CD4-positive, alpha-beta T cell treated with Interleukin-15 for 1 hour (primary cell): ENCODE measurements at places on chromosomes 4 and X.

DNA sequence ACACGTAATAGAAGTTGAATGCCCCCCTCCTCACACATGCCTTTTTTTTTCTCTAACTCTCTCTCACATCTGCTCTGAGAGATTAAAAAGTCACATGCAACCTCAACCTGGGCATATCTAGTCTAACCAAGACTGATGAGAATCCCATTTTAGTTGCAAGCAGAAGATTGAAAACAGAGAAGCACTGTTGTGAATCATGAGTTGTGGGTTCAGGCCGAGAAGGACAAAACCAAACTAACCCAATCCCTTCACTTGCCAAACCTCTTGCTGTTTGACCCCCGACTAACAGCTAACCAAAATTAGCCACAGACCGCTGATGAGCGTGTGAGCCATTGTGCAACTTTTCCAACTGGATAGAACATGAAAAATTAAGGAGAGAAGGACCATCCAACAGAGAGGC, 31.8 kb downstream of the CXCL1 start:
- no peak for DNase-seq

- no peak for DNase-seq
These were observed 37.1 kb upstream of the MSANTD1 start for GRCh38 chr4:3211866-3212265.

- DNase-seq: no peak
These were observed 83.8 kb downstream of the FHDC1 start for GRCh38 chr4:153019906-153020305.

GRCh38 chr4:3257103-3257555, 8.2 kb downstream of the MSANTD1 start:
- no peak for DNase-seq

- no peak for DNase-seq
These were observed 8.2 kb downstream of the BMP2K start for GRCh38 chr4:78784236-78784865.

GRCh38 chr4:26152056-26152455, 168.8 kb upstream of the RBPJ start:
- DNase-seq: no peak

- DNase-seq: no peak
These were observed 9.5 kb downstream of the GSX2 start for GRCh38 chr4:54109241-54110018.

DNA sequence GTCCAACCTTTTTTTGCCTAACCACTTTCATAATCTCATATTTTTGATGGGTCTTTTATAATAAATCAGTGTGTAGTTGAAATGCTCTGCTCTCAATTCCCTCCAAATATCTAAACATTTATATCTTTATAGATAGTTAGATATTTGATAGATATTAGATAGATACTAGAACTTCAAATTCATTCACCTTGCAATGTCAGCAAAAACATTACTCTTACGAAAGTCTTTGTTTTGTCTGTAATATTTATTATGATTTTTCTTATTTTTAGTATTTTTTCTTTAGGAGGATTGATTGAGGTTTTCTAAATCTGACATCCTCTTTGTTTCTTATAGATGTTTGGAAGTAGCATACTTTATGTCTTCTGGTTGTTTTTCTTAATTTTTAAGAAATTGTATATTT, 2563.6 kb downstream of the PCDH7 start:
- DNase-seq: no peak

DNA sequence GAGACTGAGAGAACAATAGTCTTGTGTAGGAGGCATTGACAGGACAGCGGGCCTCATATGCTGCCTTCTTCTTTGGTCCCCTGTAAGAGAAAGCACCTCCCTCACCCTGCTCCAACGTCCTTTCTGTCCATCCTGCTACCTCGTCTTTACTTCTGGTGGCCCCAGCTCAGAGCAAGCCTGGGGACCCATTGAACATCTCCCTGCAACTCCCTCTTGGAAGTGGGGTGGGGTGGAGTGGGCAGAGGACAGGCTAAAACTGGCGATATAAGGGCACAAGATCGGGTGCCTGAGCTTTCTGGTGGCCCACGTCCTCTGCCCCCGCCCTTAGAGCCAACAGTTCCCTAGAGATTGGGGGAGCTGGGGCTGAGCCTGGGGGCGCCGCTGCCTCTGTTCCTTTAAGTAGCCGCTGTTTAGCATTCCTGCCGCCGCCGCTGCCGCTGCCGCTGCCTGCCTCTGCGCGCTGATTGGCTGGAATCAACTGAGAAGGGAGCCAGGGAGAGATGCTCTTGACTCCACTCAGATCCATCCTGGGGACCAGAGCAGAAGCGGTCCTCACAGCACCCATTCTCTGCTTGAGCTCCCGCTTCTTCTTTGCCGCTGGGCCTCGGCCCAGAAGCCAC, at the start of gene DLG3:
DLG3 (plus strand) TSS at position 510 of the 620 bp plus-strand sequence. CDS start 367 bp downstream, outside the sequence.
- peak; percentile 45 for DNase-seq

- no peak for DNase-seq
These were observed 136.6 kb downstream of the PDGFRA start for GRCh38 chr4:54365691-54366090.

DNA sequence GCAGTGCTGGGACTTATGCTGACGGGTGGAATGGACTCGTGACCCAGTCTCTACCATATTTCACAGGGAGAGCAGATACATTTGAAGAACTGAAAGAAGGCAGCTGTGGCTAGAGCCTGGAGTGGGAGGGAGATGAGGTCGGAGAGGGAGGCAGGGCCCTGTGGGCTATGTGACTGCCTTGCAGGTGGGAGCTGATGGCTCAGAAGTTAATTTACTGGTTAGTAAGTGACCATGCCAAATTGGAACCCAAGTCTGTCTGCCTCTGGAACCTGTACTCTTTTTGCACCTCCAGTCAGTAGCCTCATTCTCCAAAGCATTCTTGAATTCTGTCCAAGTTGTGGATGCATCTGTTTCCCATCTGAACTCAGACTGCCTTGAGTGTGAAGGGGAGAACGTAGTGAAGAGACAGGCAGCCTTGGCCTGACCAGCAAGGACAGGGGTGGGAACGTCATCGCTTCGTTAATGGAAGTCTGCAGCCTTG, 92.3 kb downstream of the REPS2 start:
- DNase-seq: no peak

DNA sequence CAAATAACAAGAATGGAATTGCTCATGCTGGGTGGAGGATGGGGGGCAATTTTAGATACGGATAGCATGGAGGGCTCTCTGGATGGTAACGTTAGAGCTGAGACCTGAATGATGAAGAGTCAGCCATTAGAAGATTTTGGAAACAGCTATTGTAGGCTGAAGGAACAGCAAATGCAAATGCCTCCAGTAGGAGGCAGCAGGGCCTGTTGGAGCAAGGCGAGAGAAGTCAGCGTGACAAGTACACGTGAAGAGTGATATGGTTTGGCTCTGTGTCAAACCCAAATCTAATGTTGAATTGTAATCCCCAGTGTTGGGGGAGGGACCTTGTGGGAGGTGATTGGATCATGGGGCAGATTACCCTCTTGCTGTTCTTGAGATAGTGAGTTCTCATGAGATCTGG, 59.3 kb upstream of the SOD3 start:
- no peak for DNase-seq

DNA sequence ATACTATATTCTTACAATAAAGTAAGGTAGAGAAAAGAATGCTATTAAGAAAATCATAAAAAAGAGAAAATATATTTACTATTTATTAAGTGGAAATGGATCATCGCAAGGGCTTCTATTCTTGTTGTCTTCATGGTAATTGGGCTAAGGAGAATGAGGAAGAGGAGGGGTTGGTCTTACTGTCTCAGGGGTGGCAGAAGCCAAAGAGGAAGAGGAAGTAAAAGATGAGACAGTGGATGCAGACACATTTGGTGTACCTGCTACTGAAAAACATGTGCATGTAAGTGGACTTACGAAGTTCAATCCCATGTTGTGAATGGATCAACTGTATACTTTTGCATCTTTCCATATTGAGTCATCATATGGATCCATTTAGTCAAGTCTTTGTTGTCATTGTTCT, 1502.1 kb upstream of the ADGRL3 start:
- DNase-seq: no peak

- peak; percentile 33 for DNase-seq
These were observed 21.8 kb upstream of the JAKMIP1 start for GRCh38 chr4:6221851-6222760.

DNA sequence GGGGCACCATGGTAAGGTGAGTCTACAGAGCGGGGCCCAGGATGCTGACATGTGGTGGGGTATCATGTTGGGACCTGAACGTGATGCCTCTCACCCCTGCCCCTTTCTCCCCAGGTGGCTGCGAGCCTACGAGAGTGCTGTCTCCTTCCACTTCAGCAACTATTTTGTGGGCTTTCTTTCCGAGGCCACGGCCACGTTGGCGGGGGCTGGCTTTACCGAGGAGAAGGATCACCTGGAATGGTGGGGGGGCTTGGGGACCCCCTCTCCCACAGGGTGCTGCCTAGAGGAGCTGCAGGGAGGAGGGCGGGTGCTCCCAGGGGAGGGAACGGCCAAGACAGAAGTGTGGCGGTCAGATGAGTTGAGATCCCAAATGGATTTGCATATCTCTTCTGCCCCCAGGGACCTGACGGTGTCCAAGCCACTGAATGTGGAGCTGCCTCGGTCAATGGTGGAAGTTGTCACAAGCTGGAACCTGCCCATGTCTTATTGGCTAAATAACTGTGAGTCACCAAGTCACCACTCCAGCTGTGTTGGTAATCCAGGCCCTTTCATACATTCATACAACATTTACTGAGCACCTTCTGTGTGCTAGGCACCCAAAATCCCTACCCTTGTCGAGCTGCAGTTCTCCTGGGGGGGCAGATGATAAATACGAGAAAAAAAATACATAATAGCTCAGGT, 5.5 kb downstream of the PORCN start:
- DNase-seq: no peak

- no peak for DNase-seq
These were observed 61.1 kb upstream of the MTM1 start for GRCh38 chrX:150507251-150507856.

DNA sequence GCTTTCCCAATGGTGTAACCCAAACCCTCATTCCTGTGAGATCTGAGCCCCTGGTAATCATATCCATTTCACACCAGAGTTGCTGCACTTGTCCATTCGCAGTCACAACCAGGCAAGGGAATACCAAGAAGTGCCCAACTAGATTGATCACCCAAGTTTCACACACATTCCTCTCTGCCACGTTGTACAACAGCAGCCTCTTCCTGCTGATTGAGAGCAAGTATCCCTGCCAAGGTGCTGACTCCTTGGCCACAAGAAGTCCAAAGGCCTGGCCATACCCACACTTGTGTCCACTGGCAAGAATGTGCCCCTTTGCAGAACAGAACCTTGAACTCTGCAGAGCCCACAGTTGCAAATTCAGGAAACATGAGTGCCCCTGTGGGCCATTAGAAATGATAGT, 6.5 kb upstream of the ACOT9 start:
- no peak for DNase-seq

DNA sequence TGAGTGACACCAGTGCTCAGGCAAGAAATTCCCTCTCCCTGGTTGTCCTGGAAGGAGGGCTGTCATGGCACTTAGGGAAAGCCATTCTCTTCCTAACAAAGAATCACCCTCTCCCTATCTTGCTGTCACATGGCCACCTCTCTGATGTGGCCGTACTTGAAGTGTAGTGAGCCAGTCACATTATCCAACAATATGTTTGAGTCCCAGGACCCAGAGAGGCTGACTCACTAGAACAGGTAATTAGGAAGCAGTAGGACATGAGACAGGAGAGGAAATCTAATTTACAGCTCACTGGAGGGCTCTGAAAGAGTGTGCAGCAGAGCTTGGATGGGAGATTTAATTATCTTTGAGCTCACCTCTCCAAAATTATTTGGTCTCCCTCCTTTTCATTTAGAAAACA, 299.1 kb downstream of the ARHGAP24 start:
- no peak for DNase-seq

DNA sequence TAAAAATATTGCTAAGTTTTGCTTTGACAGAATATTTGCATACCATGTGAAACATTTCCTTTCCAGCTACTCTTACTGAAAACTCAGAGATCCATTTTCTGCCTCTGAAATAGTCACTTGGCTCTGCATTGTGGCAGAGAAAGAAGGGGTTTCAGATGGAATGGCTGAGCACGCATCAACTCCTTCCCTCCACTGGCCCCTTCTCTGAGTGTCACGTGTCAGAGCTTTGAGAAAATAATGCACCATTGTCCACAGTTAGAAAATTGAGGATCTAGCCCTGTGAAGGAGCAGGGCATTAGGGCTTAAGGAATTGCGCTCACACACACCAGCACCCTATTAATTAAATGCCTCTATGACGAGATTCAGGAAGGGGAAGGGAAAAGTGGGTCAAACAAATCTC, 78.8 kb upstream of the FAT4 start:
- no peak for DNase-seq

DNA sequence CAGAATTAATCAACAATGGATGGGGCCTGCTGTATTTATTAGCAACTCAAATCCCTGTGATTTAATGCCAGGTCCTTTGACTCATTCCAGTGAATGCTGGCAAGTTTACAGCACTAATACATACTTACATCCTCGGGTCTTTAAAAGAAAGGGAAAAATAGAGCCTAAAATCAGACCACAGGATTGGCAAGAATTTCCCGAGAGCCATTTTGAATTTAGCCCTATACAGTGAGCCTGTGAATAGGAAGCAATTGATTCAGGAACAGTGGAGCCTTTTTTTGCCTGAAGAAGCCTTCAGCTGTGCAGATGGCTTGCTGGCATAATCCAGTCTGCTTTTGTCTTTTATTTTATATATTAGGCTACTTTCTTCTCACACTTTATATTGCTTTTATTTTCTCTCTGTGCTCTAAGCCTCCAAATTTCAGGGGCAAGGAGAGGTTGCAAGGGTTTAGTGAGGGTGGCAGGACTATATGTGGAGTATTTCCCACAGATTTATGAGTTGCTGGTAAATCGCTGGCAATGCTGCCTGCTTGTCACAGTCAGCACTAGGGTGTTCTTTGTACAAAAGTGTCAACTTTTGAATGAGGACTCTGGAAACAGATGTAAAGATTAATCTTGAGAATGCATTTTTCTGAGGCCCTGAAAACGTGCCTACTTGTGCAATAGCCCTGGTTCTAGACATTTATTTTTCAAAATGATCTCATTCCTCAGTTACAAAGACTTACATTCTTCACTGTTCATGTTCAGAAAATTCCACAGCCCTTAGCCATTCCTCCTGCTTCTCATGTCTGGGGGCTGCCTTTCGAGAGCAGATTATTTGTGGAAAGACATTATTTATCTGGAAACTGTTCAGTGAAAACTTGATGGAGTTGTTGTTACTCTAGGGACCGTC, 303.5 kb downstream of the SPRY1 start:
- no peak for DNase-seq

DNA sequence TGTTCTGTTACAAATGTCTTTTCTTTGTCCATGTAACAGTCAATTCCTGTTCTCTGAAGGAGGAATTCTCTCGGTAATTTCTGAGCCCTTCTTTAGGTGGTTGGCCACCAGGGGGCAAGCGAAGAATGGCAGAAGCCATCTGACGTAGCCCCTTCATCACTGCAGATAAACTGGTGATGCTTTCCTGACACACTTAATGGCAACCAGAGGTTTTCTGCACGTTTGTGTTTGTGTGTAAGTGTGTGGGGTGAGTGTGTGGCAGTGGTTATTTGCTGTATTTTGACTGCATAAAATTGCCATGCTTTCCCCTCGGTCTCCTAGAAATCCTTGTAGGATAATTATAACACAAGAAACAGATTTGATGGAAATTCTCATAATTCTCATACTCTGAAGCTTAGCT, 64.8 kb upstream of the STOX2 start:
- DNase-seq: peak; percentile 46
